Activated gamma-delta T cell treated with Interleukin-2 at 50 U/mL for 16 hours (primary cell): ENCODE measurements at places on chromosomes 2 and 18.
A peak's percentile ranks its signal among the peaks of the same experiment; 100 is the strongest.

GRCh38 chr2:165562233-165562632, 92.7 kb downstream of the CSRNP3 start:
- DNase-seq = no peak

GRCh38 chr18:11719621-11720020, 30.6 kb downstream of the GNAL start:
- DNase-seq = no peak

GRCh38 chr2:165871025-165871424, 77.0 kb upstream of the GALNT3 start:
- DNase-seq = no peak

DNA sequence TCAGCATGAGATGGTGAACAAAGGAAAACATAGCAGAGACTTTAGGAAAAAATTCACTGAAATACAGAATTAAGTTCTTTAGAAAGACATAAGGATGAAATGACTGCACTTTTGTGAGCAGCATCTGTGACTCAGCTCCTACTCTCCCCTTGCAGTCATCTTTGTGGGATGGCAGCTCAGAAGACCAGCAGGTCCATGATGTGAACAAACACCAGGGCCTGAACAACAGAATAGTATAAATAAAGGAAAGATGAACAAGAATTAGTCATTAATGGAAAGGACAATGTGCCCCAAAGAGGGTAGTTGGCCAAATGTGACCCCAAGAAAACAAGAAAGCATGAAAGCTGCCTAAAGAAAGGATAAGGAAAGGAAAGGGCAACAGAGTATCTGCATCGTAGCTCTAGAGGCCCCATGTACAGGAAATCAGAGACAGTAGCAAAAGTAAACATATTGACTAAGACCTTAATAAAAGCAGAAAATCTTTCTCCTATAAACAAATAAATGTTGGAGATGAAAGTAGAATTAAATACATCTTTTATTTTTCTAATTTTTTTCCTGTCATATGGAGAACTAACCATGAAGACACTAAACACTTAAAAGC, 318.0 kb downstream of the ZEB2 start:
- no peak for DNase-seq

GRCh38 chr2:67259556-67260342, 137.4 kb upstream of the ETAA1 start:
- no peak for DNase-seq

- DNase-seq = no peak
These were observed 198.2 kb upstream of the SPRED2 start for GRCh38 chr2:65630643-65631042.

DNA sequence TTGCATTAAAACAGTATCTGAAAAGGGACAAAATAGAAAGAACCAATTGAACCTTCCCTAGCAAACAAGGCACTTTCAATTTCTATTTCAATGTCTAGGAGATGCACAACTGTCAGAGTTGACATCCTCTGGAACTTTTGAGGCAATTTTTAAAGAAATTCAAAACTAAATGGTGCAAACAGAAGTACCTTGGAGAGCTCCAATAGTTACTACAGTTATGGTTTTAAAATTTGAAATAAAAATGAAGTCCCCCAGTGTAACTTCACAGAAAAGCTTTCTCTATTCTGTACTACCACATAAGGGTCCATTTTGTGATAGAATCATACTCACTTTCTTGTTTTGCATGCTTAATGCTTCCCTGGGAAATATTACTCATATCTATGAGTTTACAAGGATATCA, 162.1 kb downstream of the KCNH7 start:
- no peak for DNase-seq

DNA sequence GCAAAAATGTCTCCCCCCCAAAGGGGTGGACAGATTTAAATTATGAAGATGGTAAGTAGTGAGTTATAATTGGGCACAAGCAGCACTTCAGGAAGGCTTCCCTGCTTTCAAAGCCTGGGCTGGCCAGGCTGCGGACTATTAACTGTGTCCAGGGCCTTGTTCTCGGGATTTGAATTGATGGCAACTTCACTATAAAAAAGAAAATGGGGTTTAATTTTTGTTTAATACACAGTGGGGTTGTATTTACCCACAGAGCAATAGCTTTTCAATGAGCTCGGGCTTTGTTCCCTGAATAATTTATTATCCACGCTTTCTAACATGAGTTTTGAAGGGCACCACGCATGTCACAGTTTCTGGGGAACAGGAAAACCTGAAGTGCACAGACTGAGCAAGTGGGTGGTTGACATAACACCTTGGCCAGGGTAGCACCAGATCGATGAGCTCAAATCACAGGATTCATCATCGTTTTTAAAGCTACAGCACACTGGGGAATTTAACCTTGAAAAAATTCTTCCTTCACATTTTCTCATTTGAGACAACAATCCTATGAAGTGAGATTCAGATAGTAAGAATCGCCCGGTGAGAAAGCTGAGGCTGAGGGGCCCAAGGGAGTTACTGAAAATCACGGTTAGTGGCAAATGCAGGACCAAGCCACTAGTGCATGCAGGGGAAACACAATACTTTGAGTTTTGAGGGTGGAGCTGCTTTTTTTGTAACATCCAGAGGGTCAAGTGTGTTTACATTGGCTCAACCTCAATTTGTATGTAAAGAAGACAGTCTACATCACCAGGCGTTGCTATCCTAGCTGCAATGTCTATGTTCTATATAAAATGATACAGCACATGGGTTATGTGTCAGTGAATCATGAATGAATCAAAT, 28.9 kb upstream of the LMAN1 start:
- DNase-seq = no peak

DNA sequence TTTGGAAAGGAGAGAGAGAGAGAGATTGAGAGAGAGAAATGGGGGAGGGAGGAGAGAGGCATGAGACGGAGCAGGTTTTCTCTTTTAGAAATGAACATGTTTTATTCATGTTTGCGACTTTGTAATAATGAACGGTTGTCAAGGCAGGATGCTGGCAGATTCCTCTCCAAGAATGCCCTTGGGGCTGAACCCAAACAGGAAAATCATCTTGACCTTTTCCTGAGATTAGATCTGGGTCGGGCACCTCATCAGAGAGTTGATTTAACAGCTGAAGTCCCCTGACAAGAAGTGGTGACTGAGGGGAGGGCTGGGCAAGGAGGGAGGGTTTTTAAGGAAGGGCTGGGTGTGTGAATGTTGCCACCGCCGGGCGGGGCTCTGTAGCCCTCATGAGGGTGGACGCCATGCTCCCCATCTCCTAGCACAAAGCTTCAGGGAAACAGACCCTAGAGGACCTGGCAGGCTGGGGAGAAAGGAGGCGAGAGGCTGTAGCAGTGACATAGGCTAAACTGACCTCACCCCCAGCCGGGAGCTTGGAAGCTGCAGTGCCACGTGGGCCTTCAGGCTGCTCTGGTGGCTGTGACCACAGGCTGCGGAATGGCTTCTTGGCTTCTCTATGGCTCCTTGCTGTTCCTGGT, 60.0 kb downstream of the LIPG start:
- DNase-seq = no peak

GRCh38 chr2:71997843-71998242, 149.8 kb downstream of the CYP26B1 start:
- DNase-seq = no peak

DNA sequence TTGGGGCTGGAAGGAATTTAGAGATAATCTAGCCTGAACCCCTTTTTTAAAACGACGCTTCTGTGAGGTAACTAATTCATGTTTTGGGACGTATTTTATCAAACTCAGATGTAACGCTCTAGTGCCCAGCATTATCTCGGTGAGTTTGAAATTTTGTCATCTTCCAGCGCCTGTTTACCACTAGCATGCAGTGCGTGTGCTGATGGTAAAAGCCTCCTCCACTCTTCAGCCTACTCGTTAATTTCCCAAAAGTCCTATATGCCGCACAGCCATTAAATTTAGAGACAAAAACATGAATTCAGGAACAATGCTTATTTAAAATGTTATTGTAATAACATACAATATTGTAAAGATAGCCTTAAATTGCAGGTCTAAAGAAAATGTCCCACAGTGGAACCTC, 2.8 kb downstream of the ZCCHC2 start:
- DNase-seq = no peak

DNA sequence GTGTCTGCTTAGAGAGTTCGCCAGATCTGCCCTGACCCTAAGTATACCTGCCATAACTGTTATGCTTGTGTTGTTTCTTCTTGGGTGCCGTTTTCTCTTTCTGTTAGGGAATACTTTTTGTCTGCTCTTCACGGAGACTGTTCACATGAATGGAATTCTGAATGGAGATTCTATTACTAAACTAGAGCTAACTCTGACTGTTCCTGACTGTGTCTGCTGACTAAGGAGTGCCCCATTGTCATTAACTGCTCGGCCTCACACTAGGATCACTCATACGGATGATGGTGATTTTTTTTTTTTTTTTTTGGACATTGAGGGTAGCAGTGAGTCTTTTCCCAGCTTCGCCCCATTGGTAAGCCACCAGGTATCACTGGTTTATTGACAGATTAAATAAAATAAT, 104.8 kb upstream of the SLC8A1 start:
- no peak for DNase-seq

- DNase-seq = peak; percentile 15
These were observed 40.1 kb downstream of the RTN4 start for GRCh38 chr2:55010149-55010591.

DNA sequence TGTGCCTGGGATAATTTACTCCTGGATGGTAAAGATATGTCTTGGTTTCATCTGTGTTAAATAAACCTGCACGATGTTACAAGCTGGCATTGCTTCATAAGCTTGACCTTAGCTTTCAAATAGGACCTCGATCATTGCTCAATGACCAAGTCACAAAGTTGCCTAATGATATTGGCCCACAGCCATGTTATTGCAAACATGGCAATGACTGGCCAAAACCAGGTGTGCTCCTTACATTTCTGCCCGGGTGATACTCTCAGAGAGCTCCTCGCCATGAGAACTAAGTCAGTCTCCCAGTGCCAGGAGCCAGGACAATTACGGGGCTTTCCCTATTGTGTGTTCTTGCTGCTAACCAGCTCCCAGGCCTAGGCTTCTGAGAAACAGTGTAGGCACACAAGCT, 72.5 kb upstream of the CYP1B1 start:
- no peak for DNase-seq

DNA sequence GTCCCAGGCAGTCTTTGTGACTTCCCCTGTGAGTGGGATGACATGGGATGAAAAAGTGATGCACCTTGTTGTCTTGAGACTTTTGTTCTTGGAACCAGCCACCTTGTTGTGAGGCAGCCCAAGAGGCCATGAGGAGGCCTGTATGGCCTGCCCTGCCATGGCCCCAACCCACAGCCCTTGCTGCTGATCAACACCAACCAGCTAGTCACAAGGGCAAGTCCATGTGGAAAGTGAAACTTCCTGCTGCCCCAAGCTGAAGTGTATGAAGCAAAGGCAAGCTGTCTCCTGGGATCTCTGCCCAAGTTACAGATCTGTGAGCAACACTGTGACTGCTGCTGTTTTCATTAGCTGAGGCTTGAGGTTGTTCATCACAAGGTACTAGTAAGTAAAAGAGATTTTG, 21.6 kb downstream of the TMEM18 start:
- no peak for DNase-seq

DNA sequence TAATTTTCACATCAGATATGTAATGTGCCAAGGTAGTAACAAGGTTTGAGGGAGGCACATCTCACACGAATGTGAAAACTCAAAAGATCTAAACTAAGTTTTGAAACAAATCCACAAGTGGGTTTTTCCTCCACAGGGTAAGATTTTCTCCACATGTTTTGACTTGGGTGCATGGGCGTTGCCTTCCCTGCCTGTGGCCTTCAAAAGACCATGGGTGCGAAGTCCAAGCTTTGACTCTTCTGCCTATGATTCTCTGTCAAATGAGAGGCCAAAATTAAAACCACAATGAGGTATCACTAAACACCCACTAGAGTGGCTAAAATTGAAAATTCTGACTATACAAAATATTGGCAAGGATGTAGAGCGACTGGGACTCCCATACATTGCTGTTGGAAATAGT, 30.7 kb downstream of the NIFK start:
- DNase-seq = no peak

DNA sequence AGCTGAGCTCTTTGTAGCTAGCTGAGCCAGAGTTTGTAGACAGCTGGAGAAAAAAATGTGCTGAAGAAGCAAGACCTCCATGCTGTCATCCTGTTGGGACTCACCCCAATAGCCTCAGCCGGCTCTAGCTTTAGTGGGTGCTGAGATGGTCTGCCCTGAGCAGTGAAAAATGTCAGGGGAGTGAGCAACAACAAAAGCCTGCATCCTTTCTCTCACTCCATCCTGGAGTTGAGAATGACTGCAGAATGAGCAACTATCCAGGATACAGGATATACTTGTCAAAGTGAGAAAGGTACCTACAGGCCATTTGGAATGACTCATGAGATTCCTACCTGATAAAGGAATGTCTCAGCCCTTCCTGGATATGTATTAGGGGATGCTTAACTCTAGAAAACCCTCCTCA, 146.1 kb upstream of the DLX2 start:
- no peak for DNase-seq

- DNase-seq = no peak
These were observed 530.7 kb downstream of the ZNF804A start for GRCh38 chr2:185128996-185129395.

DNA sequence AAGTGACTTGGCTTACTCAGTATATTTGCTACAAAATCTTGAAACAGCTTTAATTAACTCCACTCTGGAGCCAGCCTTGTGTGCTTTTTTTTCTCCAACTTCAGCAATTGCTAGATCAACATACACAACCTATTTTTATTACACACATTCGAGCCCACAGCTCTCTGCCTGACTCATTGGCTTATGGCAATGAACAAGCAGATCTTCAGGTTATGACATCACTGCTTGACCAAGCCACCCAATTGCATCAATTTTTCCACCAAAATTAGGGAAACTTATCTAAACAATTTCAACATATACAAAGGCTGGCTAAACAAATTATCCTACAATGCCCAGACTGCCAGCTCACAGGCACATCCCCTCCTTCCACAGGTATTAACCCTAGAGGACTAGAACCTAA, 39.6 kb upstream of the PDK1 start:
- no peak for DNase-seq

GRCh38 chr2:160375802-160376469, 117.7 kb downstream of the RBMS1 start:
- DNase-seq = no peak

DNA sequence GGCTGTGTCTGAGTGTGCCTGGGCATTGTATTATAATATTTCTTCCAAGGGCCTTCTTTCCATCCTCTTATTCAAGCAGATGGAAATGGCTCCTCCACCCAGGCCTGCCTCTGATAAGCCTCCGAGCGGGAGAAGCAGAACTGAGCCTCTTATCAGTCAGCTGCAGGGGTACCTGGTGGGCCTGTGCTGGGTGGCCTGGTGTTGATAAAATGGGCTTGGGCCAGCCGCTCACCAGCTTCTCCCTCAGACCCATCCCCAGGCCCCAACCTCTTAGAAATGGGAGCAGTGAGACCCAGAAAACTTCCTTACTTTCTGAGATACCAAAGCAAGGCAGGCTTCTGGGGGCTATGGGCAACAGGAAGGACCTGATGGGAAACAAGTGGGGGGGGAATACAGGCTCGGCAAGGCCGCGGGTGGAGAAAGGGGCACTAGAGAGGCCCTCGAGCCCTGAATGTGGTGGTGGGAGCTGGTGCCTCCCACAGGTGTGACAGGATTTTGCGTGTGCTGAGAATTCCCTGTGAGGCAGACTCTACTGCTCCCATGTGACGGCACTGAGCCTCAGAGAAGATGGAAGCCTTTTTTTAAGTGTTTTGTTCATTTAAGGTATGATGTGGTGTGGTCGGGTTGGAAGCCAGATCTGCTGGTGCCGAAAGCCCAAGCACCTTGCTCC, 18.3 kb downstream of the GYPC start:
- DNase-seq = no peak

- no peak for DNase-seq
These were observed 14.4 kb downstream of the PHLPP1 start for GRCh38 chr18:62729487-62730386.
